ENCODE measurements at places on chromosomes 1 and 21. TPM values are rescaled to one million over a fixed set of nuclear protein-coding genes. Genes with fewer than 3 reads are reported as not detected.

The LCE6A gene
- not detected for total RNA-seq

The KDF1 gene
- total RNA-seq: 1.2 TPM

The PTPRF gene
- 171 TPM for total RNA-seq

The SYT2 gene
- total RNA-seq: 2.6 TPM

The CD1B gene
- total RNA-seq: not detected

The LAX1 gene
- total RNA-seq: not detected

The CD48 gene
- not detected for total RNA-seq

The FAM110D gene
- total RNA-seq: 0.25 TPM

The SH3BGR gene
- 1.5 TPM for total RNA-seq

The DAB1 gene
- 3.1 TPM for total RNA-seq

The KCND3 gene
- total RNA-seq: 3.7 TPM

The MIB2 gene
- total RNA-seq: 77.7 TPM

Measured in glutamatergic neuron (in vitro differentiated cells).